Brain pericyte (primary cell): ENCODE measurements at places on chromosomes 1 and 21.

DNA sequence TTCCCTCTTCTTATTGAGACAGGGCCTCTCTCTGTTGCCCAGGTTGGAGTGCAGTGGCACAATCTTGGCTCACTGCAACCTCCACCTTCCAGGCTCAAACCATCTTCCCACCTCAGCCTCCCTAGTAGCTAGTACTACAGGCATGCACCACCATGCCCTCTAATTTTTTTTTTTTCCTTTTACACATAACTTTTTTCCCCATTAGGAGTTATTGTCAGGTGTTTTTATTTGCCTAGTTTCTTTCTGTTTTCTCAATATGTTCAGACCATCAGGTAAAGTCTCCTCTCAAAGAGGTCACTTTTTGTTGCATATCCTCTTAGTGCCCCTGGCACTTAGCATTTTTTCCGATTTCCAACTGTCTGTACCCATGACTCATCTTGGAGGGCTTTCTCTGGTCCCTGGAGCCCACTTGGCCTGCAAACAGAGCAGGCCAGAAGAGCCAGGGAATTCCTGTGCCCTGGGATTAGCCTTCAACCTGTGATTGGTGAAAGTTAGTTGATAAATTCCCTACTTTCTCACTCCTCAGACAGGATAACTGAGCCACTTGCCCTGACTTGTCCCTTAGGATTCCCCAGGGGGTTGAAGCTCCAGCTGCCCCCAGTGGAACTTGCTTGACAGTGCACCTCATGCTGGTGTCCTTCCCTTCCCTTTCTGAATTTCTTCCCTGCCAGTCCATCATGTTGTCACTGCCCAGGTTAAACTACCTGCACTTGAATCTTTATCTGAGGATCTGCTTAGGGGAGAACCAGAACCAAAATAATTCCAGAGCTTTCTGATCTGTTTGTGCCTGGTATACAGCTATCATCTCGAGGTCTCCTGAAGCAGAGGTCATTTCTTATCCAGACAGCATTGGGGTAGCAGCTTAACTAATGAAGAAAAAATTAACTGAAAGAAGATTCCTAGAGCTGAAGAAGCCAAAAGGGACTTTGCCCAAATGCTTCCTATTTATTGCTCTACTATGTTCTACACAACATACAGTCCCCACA is 2.4 kb downstream of the NTPCR start:
- DNase-seq: no peak

GRCh38 chr21:34973685-34974084 is 75.4 kb downstream of the RUNX1 start:
- DNase-seq: no peak

DNA sequence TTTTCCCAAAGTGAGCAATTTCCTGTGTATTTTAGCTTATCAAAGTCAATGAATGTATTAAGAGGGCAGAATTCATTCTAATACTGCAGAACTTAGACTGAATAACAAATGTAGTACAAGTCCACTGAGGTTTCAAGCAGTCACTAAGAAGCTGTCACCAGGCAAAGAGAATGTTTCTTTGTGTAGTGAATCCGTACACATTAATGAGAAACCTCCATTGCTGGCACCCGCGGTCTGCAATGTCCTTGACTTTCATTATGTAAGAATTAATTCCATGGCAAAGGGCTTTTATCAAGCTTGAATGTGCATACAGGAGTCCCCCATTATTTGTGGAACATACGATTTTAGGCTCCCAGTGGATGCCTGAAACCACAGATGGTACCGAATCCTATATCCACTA is 719.5 kb upstream of the TMPRSS15 start:
- no peak for DNase-seq

DNA sequence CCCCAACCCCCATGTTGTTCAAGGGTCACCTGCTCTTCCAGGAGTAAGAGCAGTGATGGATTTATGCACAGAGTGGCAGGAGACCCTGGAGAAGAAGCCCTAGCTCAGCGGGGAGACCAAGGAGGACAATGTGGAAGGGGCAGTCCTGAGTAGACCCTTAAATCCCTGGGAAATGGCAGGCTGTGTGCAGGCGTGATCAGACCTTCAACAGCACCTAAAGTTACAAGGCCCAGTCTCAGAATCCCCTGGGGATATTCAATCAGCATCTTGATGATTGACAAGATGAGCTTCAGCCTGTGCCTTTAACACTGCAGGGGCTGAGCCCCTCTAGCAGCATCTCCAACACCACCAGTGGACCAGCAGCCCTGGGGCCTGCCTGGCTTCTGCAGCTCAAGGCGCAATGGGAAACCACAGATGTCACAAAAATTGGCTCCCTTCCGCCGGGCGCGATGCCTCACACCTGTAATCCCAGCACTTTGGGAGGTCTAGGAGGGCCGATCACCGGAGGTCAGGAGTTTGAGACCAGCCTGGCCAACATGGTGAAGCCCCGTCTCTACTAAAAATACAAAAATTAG is 60.4 kb downstream of the IRF2BP2 start:
- DNase-seq: no peak

DNA sequence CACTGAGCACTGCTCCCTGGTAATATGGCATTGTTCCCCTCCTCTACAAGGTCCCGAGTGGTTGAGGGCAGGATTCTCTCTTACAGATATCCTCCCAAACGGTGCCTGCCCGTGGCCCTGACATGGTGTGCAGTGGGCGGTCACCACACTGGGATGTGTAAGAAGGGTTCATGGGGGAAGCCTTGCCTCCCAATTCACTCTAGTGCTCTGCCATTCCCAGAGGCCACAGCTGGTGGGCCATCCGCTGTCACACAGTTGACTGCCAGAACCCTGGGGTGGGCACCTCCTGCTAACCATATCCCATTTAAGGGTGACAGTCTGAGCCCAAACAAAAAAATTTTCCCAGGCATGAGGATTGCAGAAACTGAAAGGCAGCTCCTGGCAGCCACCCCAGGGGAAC is 9.1 kb downstream of the GJA5 start:
- DNase-seq: no peak

GRCh38 chr1:67570486-67571143 is 114.4 kb upstream of the GADD45A start:
- no peak for DNase-seq

GRCh38 chr1:104702731-104703130 is 953.0 kb downstream of the AMY1C start:
- DNase-seq: no peak

- no peak for DNase-seq
Observed at GRCh38 chr1:52659851-52660596, 27.1 kb downstream of the SHISAL2A start.

GRCh38 chr1:112263453-112263852 is 132.6 kb upstream of the CTTNBP2NL start:
- no peak for DNase-seq

GRCh38 chr21:44944596-44944995 is 4.8 kb downstream of the SLX9 start:
- DNase-seq: no peak

DNA sequence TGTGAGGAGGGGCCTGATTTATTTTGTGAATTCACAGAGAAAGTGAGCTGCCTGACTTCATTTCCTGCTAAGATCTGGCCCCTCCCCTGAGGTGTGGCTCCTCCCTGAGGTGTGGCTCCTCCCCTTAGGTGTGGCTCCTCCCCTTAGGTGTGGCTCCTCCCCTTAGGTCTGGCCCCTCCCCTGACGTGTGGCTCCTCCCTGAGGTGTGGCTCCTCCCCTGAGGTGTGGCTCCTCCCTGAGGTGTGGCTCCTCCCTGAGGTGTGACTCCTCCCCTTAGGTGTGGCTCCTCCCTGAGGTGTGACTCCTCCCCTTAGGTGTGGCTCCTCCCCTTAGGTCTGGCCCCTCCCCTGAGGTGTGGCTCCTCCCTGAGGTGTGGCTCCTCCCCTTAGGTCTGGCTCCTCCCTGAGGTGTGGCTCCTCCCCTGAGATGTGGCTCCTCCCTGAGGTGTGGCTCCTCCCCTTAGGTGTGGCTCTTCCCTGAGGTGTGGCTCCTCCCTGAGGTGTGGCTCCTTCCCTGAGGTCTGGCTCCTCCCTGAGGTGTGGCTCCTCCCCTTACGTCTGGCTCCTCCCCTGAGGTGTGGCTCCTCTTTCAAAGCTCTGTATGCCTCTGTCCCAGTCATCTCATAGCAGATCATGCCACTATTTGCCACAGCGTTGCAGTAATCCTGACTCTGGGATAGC is 26.9 kb upstream of the LRRC3 start:
- no peak for DNase-seq

DNA sequence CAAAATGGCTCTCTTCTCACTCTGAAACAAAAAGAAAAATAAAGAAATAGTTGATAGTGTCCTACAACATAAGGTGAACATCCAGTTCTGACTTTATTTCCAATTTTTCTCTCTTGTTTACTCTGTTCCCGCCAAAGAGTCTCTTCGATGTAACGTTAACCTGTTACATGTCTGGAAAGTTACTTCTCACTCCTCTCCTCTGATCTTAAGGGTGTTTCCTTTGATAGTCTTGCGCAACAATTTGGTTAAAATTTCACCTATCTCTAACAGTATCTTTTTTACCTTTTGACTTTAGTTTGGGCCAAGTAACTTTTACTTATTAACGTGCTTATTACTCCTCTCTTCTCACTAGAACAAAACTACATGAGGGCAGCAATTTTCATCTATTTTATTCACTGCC is 1450.2 kb downstream of the BRINP3 start:
- DNase-seq: no peak

DNA sequence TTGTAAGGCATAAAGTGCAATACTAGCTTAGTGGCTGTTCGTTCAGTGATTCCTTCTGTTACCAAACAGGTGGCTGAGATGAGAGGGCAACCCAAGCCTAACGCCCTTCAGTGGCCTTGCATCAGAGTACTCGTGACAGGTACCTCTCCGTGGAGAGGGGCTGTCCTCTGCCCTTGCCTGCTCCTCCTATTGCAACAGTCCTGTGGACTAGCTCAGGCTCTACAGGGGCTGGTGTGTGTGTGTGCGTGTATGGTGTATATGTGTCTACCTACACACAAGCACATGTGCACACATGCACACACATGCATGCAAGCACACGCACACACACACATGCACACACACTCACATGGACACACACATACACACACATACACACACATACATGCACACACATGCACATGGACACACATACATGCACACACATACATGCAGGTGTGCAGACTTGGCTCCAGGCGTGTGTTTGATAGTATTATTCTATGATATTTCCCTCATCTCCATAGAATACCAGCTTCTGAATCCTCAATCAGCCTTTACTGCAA is 15.1 kb downstream of the TFF3 start:
- DNase-seq: no peak

DNA sequence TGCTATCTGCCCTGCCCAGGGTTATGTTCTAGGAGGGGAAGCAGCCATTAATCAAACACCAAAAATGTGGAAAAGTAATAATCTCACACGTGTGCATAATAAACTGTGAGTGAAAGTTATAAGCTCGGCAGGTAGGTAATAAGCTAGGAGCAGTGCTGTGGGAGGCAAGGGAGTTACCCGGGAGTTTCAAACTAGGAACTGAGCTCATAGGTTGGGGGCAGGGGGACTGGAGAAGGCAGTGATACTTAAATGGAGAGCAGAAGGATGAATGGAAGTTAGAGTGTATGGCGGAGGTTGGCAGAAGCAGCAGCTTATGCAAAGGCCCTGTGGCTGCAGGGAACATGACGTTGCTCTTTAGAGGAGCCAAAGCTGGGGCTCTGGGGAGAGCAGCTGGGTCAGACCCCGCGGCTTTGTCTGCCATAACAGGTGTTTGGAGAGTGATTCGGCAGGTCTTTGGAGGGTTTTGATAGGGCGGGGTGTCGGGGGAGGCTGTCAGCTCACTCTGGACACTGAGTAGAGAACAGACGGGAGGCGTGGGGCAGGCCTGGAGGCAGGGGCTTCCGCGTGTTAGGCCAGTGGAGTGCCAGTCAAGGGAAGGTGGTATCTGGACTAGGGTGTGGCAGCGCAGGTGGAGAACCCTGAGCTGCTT is 20.0 kb downstream of the PTPRF start:
- no peak for DNase-seq

- DNase-seq: no peak
Observed at GRCh38 chr1:216379441-216379840, 43.8 kb downstream of the USH2A start.

DNA sequence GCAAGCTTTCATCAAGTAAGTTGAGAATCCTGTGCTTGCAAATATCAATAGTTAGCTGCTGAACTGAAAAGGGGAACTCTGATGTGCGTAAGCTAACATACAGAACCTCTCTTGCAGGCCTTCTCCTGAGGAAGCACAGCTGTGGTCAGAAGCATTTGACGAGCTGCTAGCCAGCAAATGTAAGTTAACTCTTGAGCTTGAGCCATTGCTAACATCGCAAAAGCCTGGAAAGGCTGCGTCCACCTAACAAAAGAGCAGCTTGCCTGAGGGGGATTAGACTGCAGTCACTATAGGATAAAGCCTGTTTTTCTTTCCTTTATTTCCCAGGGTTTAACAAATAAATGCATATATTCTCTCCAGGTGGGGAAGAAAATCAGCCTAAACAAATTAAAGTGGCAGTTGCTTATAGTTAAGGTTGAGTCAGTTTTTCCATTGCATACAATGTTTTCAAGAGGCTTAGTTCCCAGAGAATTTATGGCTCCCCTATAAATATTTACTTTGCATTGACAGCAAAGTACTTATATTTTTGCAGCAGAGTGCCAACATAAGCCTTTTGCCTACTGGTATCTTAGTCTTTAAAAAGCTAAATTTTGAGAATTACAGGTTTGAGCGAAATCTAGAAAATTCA is 1.5 kb downstream of the RGS2 start:
- no peak for DNase-seq

DNA sequence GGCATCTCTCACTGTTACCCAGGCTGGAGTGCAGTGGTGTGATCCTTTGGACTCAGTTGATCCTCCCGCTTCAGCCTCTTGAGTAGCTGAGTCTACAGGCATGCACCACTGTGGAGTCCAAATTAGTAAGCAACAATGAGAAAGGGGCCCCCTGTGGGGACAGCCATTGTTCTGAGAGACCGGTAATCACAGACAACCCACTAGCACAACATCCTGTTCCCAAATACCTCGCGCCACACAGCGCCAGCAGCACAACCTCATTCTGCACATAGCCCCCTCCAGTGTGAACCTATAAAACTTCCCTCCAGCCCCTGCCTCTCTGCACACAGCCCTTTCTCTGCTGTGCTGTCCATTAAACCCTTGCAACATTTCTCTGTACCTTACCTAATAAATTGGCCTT is 226.4 kb downstream of the DYRK1A start:
- DNase-seq: no peak

DNA sequence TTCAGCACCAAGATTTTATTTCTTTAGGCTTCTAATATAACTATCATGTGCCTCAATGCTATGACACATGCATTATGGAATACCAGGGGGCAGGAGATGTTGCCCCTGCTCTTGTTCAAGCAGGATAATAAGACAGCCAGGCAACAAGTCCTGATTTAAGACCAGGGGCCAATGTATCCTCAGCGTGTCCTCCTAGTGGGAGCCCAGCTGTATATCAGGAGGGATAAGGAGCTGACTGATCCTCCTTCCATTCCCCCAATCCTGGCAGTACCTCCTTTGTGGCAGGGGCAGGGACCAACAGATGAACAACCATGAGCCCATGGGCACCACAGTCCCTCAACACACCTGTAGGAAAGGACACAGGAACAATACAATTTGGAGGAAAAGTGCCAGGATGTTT is 29.3 kb downstream of the SORT1 start:
- no peak for DNase-seq

DNA sequence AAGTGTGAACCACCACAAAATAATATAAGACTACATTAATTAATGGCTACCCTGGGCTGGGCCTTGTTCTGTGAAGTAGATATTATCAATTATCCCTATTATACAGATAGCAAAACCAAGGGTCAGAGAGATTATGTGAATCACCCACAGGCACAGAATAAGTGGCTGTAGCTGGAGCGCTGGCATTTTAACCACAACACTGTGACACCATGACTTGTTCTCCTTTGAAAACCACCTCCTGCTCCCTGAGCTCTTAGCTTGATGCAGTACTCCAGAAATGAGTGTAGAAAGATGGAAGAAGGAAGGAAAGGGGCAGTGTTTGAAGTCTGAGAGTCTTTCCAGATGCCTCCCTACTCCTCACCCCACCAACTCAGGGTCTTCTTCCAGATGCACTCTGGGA is 29.5 kb upstream of the JUN start:
- no peak for DNase-seq
